ENCODE measurements at places on chromosomes 13 and 19. TPM values are rescaled to one million over a fixed set of nuclear protein-coding genes. Genes with fewer than 3 reads are reported as not detected.

Gene CGB1
- total RNA-seq = not detected

- DNase-seq = no peak
- no peaks in the 10 kb centered on the region for H3K4me1 ChIP-seq
- H3K27me3 ChIP-seq = no peaks in the 10 kb centered on the region
- H3K27ac ChIP-seq = no peak overlapping the region
- H3K36me3 ChIP-seq = no peaks in the 10 kb centered on the region
- no peak overlapping the region for H3K4me3 ChIP-seq
Observed at GRCh38 chr13:77510156-77510555, 25.4 kb upstream of the SCEL start.

DNA sequence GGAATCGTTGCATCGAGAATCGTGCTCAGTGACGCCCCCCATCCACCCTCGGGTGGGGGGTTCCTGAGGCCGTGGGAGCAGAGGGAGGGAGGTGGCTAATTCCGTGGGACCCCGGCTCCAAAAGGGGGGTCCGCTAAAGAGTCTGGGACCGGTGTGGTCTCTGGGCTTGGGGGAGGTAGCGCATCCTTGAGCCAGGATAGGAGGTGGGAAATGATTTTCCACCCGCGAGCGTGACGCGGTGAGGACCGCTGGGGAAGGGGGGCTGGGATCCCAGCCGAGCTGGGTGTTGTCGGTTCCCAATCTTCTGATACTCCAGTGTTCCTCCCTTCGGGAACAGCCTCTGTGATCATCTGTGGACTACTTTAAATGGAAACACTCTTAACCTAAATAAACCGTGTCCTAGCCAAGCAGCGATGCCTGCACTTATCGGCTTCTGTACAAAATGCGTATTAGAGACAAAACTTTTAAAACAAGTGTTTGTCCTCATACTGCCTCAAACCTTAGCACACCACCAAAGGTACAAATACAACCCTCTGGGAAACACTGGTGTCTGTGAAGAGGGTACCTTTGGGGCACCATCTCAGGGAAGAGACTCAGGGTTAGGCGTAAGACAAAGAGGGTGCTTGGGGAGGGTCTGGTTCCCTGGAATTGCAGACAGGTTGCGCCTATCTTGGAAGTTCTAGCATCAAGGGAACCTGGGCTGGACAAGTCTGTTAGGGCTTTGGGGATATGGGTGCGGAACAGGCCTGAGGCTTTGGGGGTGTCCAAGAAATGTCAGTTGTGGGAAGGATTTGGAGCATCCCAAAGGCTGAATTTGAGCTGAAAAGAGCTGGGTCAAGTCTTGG lies 16.0 kb downstream of the KCNC3 start:
- peaks cover 18% of the 10 kb centered on the region for H3K27me3 ChIP-seq
- DNase-seq = no peak
- H3K4me3 ChIP-seq = no peak overlapping the region
- H3K36me3 ChIP-seq = peaks cover 10% of the 10 kb centered on the region

DNA sequence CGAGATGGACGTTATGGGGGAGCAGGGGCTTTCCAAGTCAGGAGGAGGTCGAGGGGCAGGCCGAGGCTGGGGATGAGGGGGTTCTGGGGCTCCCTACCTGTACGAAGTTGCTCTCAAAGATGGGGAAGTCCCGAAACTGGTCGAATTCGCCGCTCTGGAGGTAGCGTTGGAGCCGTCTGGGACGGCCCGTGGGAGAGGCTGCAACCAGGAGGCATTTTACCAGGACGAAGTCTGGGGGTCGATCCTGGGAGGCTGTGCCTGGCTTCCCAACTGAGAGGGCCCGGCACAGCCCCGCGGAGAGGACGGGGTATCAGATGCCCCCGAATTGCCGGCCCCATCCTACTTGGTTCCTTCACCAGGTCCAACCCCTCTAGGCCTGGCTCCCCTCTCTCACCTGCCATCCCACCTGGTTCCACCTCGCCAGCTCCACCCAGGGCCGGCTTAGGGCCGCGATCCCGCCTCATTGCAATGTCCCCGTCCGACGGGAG lies 527 bp upstream of the EMC10 start:
- H3K27ac ChIP-seq = peak overlapping the region; percentile 89
- H3K4me1 ChIP-seq = peaks cover 29% of the 10 kb centered on the region
- H3K4me3 ChIP-seq = peak overlapping the region; percentile 96
- no peak for DNase-seq
- peaks cover 28% of the 10 kb centered on the region for H3K36me3 ChIP-seq

DNA sequence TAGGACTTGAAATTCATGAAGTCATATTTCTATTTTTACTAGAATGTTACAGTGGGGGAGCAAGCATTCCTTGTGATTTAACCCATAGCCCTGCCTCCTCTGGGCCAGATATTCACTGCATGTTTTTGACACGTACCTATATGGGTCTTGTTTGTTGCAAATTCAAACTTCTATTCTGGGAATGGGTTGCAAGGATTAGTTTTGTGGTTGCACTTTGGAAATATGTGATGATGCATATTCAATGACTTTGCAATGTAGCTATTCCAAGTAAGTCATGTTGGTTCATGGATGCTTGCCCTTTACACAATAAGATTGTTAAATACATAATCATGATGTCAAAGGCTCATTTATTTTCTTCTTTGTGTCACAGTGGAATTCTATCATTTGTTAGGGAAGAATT lies 440.8 kb downstream of the TDRD3 start:
- H3K4me3 ChIP-seq = no peak overlapping the region
- H3K4me1 ChIP-seq = no peaks in the 10 kb centered on the region
- DNase-seq = peak; percentile 3
- no peaks in the 10 kb centered on the region for H3K27me3 ChIP-seq
- H3K36me3 ChIP-seq = no peaks in the 10 kb centered on the region

Measured in stomach (tissue), 19 donors.